ENCODE measurements at places on chromosomes 3 and 15. TPM values are rescaled to one million over a fixed set of nuclear protein-coding genes. Genes with fewer than 3 reads are reported as not detected.
A peak's percentile ranks its signal among the peaks of the same experiment; 100 is the strongest.

DNA sequence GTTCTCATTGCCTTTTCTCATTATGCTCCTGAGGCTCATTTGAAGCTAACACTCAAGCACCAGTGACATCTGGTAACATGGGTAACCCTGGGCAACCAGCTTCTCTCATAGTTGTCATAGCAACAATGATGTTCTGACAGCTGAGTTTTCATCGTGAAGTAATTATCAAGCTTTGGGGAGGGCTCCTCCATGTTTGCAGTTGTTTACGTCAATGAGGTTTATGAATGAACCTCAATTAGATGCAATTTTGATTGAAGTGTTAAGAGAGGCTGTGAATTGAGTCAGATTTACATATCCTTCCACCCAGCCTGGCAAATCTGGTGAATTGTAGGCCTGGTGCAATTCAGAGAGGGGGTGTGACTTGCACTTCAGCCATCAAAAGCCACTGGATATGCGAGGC lies 119.3 kb upstream of the CHD2 start:
- no peak overlapping the region for H3K27ac ChIP-seq
- H3K36me3 ChIP-seq, result no peaks in the 10 kb centered on the region
- H3K27me3 ChIP-seq, result no peaks in the 10 kb centered on the region
- no peak overlapping the region for H3K4me3 ChIP-seq
- DNase-seq, result no peak

- no peaks in the 10 kb centered on the region for H3K36me3 ChIP-seq
- no peak overlapping the region for H3K27ac ChIP-seq
- H3K27me3 ChIP-seq, result no peaks in the 10 kb centered on the region
- H3K4me3 ChIP-seq, result no peak overlapping the region
- H3K4me1 ChIP-seq, result no peaks in the 10 kb centered on the region
Measured at GRCh38 chr15:25734680-25735355, 128.3 kb downstream of the ATP10A start.

DNA sequence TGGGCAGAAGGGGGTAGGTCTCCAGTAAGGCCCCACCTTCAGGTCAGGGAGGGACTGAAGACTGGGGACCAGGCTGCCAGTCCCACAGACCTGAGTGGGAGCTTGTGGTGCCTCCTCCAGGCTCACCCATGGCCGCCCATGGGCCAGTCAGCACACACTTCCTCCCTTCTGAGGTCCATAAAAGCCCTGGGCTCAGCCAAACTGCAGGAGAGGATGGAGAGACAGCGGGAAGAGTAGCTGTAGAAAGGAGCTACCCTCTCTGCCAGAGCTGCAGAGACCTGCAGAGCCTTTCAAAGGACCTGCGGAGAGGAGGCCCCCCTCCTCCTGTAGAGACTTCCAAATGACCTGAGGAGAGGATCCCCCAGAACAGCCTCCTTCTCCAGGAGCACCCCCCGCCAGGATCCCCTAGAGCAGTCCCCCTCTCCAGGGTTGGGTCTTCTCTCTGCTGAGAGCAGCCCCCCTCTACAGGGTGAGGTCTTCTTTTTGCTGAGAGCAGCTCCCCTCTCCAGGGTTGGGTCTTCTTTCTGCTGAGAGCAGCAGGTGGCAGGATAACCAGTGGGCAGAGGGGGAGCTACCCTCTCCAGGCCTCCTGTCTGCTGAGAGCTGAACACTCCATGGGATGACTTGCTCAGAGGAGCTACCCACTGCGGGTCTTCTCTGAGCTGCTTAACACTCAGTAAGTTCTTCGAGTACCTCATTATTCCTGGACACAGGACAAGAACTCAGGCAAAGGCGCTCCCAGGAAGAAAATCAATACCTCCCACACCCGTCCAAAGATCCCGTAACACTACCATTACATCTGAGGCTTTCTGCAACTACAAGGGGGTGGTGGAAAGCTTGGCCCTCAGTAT lies 5.0 kb upstream of the SKIC8 start:
- H3K4me1 ChIP-seq, result no peaks in the 10 kb centered on the region
- no peak overlapping the region for H3K27ac ChIP-seq
- H3K36me3 ChIP-seq, result no peaks in the 10 kb centered on the region
- no peak for DNase-seq
- H3K4me3 ChIP-seq, result no peak overlapping the region

- no peak for DNase-seq
- no peaks in the 10 kb centered on the region for H3K36me3 ChIP-seq
- no peaks in the 10 kb centered on the region for H3K27me3 ChIP-seq
- peak overlapping the region; percentile 82 for H3K27ac ChIP-seq
Measured at GRCh38 chr3:195155570-195156241, 115.3 kb downstream of the XXYLT1 start.

DNA sequence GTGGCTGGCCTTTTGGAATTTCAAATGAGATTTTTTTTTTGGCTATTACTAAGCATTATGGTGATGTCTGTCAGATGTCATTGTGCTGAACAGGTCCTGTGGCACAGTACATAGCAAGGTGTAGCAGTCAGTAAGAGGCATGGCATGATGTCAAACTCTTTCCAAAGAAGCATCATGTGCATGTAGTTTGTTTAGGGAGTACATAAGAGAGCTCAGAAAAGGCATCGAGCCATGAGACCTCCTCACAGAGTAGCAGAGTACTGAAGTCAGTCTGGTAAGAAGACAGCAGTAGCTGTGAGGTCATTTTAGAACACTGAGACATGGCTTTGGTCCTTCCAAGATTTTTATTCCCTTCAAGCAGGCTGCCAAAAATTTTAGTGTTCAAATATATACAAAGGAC lies 134.9 kb upstream of the SPRED1 start:
- H3K4me1 ChIP-seq, result no peaks in the 10 kb centered on the region
- H3K27me3 ChIP-seq, result no peaks in the 10 kb centered on the region
- no peak overlapping the region for H3K27ac ChIP-seq
- no peak overlapping the region for H3K4me3 ChIP-seq
- H3K36me3 ChIP-seq, result no peaks in the 10 kb centered on the region

DNA sequence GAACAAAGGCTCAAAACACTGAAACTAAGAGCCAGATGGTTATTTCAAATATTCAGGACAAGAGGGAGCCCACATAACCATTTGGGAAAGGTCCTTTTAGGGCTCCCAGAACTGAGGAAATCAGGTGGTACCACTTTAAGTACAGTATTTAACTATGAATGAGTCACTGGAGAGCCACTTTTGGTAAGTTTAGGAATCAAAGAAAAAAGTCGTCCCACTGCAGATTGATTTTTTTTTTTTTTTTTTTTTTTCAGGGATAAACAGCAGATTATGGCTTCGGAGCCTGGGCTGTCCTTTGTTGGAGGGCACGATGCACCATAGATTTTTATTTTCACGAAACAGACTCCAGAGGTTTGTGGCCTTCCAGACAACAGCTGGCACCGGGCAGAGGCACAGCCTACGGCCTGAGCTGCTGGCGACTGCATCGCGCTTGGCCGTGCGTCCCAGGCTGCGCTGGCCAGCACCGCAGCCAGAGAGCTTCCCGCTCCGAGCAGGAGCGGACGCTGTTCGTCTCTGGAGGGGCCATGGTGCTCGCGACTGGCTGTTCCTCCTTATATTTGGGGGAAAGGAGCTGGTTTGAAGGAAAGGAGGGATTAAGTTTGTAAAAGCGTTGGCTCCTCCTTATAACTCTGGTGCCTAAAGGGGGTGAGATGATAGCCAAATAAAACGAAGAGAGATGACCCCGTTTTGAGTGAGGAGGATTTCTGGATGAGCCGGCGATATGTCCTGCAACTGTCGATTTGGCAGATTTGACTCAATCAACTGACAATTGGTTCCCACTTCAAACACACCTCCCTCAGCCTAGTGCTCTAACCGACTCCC lies 152.9 kb upstream of the GOLIM4 start:
- peaks cover 37% of the 10 kb centered on the region for H3K27me3 ChIP-seq
- H3K27ac ChIP-seq, result no peak overlapping the region
- no peaks in the 10 kb centered on the region for H3K36me3 ChIP-seq
- DNase-seq, result peak; percentile 59
- peak overlapping the region; percentile 51 for H3K4me3 ChIP-seq

- peak; percentile 80 for DNase-seq
- peaks cover 95% of the 10 kb centered on the region for H3K27me3 ChIP-seq
- H3K4me1 ChIP-seq, result peaks cover 18% of the 10 kb centered on the region
Measured at GRCh38 chr15:91099995-91100813, at the start of gene SV2B. Gene SV2B (plus strand): TSS chr15:91100257. CDS start chr15:91226264, 126,007 bp downstream.

- H3K4me3 ChIP-seq, result no peak overlapping the region
- H3K36me3 ChIP-seq, result no peaks in the 10 kb centered on the region
- DNase-seq, result no peak
- no peak overlapping the region for H3K27ac ChIP-seq
- H3K4me1 ChIP-seq, result peaks cover 7% of the 10 kb centered on the region
Measured at GRCh38 chr3:114861666-114862065, 285.4 kb downstream of the ZBTB20 start.

GRCh38 chr15:59550530-59550929 lies 61.1 kb upstream of the GCNT3 start:
- H3K36me3 ChIP-seq, result no peaks in the 10 kb centered on the region
- DNase-seq, result no peak
- no peak overlapping the region for H3K27ac ChIP-seq
- no peaks in the 10 kb centered on the region for H3K27me3 ChIP-seq
- H3K4me3 ChIP-seq, result no peak overlapping the region

- H3K36me3 ChIP-seq, result no peaks in the 10 kb centered on the region
- H3K4me3 ChIP-seq, result no peak overlapping the region
- no peaks in the 10 kb centered on the region for H3K4me1 ChIP-seq
- DNase-seq, result no peak
Measured at GRCh38 chr3:12467746-12468145, 16.5 kb upstream of the TSEN2 start.

GRCh38 chr15:70801109-70801508 lies 37.8 kb upstream of the UACA start:
- H3K36me3 ChIP-seq, result no peaks in the 10 kb centered on the region
- no peak overlapping the region for H3K27ac ChIP-seq
- H3K27me3 ChIP-seq, result no peaks in the 10 kb centered on the region
- H3K4me1 ChIP-seq, result peaks cover 6% of the 10 kb centered on the region

GRCh38 chr3:139006051-139006716 lies at the start of gene PRR23A:
Gene PRR23A (minus strand): TSS chr3:139006268. CDS start chr3:139006268, 0 bp downstream.
- no peak for DNase-seq
- H3K27ac ChIP-seq, result no peak within 1 kb of the TSS
- H3K4me1 ChIP-seq, result no peaks in the 10 kb centered on the region
- H3K4me3 ChIP-seq, result no peak within 1 kb of the TSS
- no peaks in the 10 kb centered on the region for H3K36me3 ChIP-seq

DNA sequence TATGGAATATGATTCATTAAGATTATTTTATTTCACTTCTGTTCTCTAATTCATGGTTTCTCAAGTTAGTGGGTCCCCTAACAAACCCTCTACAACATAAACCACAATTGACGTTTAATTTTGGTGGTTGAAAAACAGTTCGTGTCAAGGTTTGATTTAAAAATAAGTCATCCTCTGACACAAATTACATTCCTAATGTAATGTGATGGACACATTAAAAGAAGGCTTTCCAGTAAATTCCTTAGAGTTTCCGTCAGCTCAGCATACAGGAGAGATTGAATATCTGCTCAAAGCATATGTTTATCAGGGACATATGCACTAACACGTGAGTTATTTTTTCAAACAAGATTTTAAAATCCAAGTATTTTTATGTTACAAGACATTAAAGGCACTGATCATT lies 626.5 kb upstream of the ADAMTS9 start:
- no peaks in the 10 kb centered on the region for H3K36me3 ChIP-seq
- no peak overlapping the region for H3K27ac ChIP-seq
- no peaks in the 10 kb centered on the region for H3K4me1 ChIP-seq

GRCh38 chr3:42369304-42369703 lies 41.1 kb downstream of the LYZL4 start:
- H3K36me3 ChIP-seq, result no peaks in the 10 kb centered on the region
- no peak overlapping the region for H3K27ac ChIP-seq
- H3K4me1 ChIP-seq, result no peaks in the 10 kb centered on the region

DNA sequence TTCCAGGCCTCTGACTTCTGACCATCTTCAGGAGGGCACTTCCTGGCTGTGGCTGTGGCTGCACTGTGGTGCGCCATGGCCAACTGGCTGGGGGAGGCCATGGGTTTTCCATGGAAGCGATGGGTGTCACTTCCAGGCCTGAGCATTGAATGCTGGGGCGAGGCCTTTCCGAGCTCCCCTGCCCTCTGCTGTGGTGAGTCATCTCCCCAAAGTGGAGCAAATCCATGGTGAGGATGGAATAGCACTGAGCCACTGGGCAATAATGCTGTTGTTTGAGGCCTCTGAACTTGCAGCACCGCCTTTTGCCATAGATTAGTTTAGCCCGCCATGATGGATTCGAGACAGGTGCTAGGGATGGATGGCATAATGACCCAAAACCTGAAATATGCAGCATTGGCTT lies 155.5 kb downstream of the GABRG3 start:
- H3K27me3 ChIP-seq, result no peaks in the 10 kb centered on the region
- DNase-seq, result no peak
- H3K36me3 ChIP-seq, result no peaks in the 10 kb centered on the region
- H3K4me3 ChIP-seq, result no peak overlapping the region

GRCh38 chr3:105869861-105870755 lies 1.3 kb upstream of the CBLB start:
- H3K36me3 ChIP-seq, result peaks cover 6% of the 10 kb centered on the region
- H3K27me3 ChIP-seq, result no peaks in the 10 kb centered on the region
- peak overlapping the region; percentile 96 for H3K27ac ChIP-seq
- H3K4me3 ChIP-seq, result peak overlapping the region; percentile 90
- peaks cover 4% of the 10 kb centered on the region for H3K4me1 ChIP-seq

GRCh38 chr3:27201492-27201891 lies 167.7 kb downstream of the NEK10 start:
- H3K4me3 ChIP-seq, result no peak overlapping the region
- H3K27me3 ChIP-seq, result no peaks in the 10 kb centered on the region
- H3K27ac ChIP-seq, result no peak overlapping the region
- no peak for DNase-seq
- H3K4me1 ChIP-seq, result no peaks in the 10 kb centered on the region
- no peaks in the 10 kb centered on the region for H3K36me3 ChIP-seq

DNA sequence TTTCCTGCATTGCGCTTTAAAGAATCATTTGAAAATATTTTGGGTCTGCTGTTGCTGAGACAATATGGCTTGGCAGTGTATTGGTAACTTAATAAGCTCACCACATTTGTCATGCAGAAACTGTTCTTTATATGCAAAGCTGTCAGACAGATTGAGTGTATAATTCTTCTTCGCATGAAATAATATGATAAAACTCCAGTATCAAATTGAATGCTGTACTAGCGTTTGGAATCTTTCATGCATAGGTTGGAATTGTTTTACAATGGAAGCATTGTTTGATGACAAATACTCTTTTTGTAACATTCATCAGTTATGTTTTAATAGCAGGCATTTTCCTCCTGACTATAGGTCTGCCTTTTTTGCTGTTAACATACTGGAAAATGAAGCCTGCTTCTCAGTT lies 53.8 kb downstream of the RBMS3 start:
- no peak for DNase-seq
- no peaks in the 10 kb centered on the region for H3K36me3 ChIP-seq
- H3K4me1 ChIP-seq, result peaks cover 9% of the 10 kb centered on the region
- H3K27me3 ChIP-seq, result no peaks in the 10 kb centered on the region

DNA sequence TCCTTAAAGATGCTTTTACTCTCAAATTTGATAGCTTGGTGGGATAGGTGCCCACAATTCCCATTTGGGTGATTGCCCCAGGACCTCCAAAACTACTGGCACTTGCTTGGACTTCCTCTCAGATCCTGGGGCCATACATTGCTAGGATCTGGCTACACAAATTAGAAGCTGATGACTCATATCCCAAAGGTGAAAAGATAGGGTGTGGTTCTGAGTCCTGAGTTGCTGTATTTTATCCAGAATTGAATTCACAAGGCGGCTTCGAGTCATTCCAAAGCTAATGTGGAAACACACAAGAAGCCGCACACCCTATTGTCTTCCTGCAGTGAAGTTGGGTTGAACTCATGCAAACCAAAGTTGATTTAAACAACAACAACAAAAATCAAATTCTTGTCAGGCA lies 53.4 kb downstream of the DUT start:
- no peaks in the 10 kb centered on the region for H3K4me1 ChIP-seq
- no peaks in the 10 kb centered on the region for H3K36me3 ChIP-seq
- DNase-seq, result no peak
- H3K27me3 ChIP-seq, result no peaks in the 10 kb centered on the region
- H3K4me3 ChIP-seq, result no peak overlapping the region

The NTRK3 gene
- polyA plus RNA-seq, result 2.4 TPM

The DET1 gene
- polyA plus RNA-seq, result 2.7 TPM

The RBP2 gene
- 1.2 TPM for polyA plus RNA-seq

The CISH gene
- polyA plus RNA-seq, result 6.7 TPM
